ENCODE measurements at places on chromosomes 5 and 9.

DNA sequence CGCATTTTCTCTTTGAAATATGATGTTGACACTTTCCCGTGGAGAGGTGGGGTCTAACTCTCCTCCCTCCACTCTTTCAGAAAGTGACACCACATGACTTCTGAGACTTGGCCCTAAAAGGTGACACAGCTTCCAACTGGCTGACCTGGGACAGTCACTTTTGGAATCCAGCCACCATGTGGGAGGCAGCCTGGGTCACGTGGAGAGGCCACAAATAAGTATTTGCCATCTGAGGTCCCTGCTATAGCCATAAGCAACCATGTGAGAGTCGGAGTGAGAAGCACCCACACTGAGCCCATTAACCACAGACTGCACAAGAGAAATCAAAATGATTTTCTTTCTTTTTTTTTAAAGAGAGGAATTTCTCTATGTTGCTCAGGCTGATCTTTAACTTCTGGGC, 4.1 kb upstream of the PHYKPL start:
- no peak for DNase-seq

- no peak for DNase-seq
These were observed at the start of gene NCS1 for GRCh38 chr9:130172161-130172857. Gene NCS1 (plus strand): TSS chr9:130172404. CDS start chr9:130172664, 260 bp downstream.

- no peak for DNase-seq
These were observed 807.9 kb upstream of the NUDT12 start for GRCh38 chr5:104370523-104370922.

DNA sequence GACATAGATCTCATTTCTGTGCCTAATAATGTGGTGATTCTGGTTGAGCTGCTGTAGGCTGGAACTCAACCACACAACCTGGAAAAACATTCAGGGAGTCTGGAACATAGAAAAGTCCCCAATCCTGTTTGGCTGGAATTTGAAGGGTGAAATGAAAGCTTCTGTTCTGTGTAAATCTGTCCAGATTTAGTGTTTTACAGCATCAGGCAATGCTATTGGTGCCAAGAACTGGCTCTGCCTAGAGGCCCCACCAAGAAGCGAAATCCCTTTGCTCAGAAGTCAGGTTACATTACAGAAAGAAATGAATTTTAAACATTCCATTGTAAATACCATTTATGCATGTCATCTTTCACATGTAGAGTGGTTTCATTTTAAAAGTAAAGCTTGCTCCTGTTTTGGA, 56.3 kb downstream of the TMEM174 start:
- DNase-seq: no peak

DNA sequence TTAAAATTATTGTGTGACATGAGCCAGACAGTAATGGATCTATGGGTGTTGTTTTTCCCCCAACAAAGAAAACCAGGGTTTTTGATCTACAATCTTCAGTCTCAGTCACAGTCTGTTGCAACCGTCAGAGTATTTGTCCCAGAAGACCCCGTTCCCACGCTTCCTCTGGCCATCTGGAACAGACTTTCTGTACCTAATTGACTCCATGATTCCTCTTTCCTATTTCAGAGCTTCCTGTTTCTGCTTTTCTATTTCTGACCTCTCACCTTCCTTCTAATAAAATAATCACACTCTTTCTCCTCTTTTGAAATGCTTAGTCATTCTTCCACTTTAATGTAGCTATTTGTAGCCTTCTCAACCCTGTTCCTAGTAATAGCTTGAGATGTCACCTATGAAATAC, 1044.8 kb downstream of the DTWD2 start:
- DNase-seq: no peak

GRCh38 chr5:172494630-172495505, 40.5 kb upstream of the SH3PXD2B start:
- DNase-seq: no peak

DNA sequence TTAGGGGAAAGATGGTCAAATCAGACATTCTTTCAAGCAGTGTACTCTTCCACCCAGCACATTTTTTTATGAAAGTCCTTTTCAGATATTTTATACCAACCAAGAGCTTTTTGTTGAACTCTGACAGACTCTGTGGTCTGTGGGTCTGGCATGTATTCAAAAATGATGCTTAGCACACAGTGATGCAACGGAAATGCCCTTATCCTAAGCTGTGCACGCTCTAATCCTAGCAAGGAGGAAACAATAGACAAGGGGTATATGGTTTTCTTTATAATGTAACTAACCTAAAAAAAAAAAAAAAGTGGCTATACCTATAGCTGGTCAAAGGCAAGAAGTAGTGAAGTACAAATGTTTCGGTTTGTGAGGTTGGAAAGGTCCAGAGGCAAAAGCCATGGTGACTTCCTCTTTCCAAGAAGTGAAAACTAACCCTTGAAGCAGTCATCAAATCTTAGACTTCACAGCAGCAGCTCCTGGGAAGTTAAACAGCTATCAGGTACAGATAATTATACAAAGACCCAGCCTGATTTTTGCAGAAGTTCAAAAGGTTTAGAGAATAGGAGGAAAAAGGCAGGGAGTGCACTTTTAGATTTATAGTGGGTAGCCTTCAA, 82.5 kb downstream of the SEMA6A start:
- no peak for DNase-seq

DNA sequence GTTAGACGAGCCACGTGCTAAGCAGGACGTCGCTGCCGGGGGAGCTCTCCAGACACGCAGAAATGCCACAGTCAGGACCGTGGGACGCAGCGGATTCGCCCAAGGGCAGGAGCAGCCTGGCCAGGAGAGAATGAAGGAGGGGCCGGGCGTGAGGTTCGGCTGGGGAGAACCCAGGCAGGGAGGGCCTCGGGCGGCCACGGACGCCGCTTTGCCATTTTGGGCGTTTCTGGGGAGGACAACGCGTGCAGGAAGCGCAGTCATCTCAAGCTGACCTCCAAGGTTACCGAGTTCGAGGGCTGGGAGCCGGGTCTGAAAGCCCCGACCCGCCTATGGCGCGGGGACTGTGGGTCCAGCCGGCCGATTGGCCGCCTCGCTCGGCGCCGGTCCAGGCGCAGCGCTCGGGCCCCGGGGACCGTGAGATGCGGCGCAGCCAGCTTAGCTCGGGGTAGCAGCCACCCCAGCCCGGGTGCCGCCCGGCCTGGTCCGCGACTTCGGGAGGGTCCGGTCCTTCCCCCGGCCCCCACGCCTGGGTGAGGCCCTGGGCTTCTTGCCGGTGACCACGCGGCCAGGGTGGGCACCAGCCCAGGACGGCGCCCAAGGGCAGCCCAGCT, 760 bp upstream of the MAN1B1 start:
- DNase-seq: no peak

DNA sequence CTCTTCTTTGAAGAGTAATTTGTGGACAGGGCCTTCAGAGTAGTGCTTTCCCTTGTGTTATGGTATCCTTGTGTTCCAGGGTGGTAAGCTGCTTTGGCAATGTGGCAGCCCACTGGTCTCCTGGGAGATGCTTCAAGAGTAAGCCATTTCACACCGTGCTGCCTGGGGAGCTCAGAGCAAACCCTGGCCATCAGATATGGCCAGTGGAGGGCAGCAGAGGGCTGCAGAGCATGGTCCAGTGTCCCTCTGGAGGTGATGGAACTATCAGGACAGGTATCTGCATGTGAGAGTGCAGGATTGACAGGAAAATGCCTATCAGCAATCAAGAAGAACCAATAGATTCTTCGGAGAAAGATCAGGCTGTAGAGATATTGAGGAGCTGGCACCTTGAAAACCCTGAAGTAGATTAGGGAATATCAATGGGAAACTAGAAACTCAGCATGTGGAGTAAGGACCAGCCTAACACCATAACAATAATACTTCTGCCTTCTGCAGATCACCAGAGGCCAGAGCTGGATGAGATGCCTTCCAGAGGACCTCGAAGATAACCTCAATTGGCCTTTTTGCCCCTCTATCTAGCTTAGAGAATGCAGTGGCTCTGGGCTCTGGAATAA, 90.8 kb downstream of the PLPPR1 start:
- no peak for DNase-seq
